ENCODE measurements at places on chromosomes 4 and X. TPM values are rescaled to one million over a fixed set of nuclear protein-coding genes. Genes with fewer than 3 reads are reported as not detected.
A peak's percentile ranks its signal among the peaks of the same experiment; 100 is the strongest.

- H3K27ac ChIP-seq: no peak overlapping the region
- H3K27me3 ChIP-seq: no peaks in the 10 kb centered on the region
These were observed 44.6 kb upstream of the TEX13A start for GRCh38 chrX:105265093-105265492.

DNA sequence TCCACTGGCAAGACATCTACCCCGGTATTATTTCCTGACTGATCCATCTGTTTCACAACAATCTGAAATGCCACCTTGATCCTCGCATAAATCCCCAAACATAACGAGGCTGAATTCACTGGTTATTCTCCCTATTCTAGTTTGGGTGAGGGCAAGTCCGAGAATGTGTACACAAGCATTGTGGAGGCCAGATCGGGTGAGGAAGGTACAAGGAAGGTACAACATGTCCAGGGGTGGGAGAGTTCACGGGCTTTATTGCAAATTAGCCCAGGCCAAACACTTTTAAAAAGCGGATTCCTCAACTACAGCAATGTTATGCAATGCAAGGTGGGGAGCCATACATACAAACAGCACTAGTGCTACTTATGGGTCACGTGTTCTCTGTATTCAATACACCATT, 82.0 kb upstream of the STS start:
- no peaks in the 10 kb centered on the region for H3K36me3 ChIP-seq
- no peak overlapping the region for H3K4me3 ChIP-seq
- H3K27ac ChIP-seq: no peak overlapping the region
- H3K27me3 ChIP-seq: no peaks in the 10 kb centered on the region
- DNase-seq: no peak

GRCh38 chr4:83231620-83232076, 53.0 kb downstream of the COQ2 start:
- peak overlapping the region; percentile 90 for H3K27ac ChIP-seq
- H3K36me3 ChIP-seq: no peaks in the 10 kb centered on the region
- no peak overlapping the region for H3K4me3 ChIP-seq

DNA sequence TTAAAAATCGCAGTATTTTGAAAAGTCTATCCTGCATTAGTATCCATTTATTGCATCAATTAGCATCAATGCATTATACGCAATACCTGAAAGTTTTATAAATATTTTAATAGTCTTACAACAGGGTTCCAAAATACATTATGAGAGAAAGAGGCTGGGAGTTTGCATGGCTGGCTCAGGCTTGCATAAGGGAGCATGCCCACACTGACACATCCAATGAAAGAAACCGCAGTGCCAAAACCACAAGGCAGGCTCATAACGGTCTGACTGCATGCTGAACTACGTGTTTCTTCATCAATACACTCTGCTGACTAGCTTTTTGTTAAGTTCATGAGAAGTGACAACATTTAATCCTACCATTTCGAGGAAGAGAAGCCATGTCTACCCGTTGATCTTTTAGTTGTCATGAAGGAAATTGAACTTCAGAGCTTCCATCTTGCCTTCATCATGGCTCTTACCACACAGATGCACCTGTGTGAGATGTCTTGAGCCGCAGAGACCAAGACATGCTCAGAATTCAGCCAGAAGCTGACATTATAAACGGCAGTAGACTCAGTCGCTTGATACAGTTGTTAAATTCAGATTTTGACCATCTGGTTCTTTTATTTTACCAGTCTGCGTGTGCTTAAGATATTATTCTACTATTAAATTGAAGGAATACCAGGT, 168.8 kb upstream of the FRG1 start:
- no peaks in the 10 kb centered on the region for H3K27me3 ChIP-seq
- H3K4me1 ChIP-seq: no peaks in the 10 kb centered on the region
- H3K4me3 ChIP-seq: no peak overlapping the region
- no peaks in the 10 kb centered on the region for H3K36me3 ChIP-seq
- no peak overlapping the region for H3K27ac ChIP-seq

- H3K4me3 ChIP-seq: no peak overlapping the region
- H3K27ac ChIP-seq: no peak overlapping the region
- no peaks in the 10 kb centered on the region for H3K36me3 ChIP-seq
- no peak for DNase-seq
- no peaks in the 10 kb centered on the region for H3K27me3 ChIP-seq
These were observed 53.3 kb upstream of the LAS1L start for GRCh38 chrX:65587616-65588526.

DNA sequence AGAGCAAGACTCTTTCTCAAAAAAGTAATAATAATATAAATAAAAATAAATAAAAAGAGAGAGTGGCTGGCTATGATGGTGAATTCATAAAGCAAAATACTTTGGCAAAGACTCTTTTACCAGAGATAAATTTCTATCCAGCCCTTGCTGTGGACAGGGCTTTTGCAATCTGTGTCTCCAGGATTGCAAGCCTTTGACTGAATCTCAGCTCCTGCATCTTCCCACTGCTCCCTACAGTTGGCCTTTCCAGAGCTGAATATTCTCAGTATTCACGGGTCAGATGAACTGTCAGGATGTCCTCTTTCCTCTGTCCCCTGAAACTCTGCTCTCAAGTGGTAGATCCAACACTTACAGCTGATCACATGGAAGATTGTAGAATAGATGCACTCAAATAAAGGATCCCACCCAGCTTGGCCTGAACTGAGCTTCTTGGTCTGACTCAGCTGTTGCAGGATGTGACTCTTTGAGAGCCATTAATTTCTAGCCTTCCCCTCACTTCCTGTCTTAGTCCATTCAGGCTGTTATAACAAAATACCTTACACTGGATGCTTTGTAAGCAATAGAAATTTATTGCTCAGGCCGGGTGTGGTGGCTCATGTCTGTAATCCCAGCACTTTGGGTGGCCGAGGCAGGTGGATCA, 123.4 kb upstream of the GUCY1A1 start:
- H3K27me3 ChIP-seq: no peaks in the 10 kb centered on the region
- no peak overlapping the region for H3K4me3 ChIP-seq
- H3K27ac ChIP-seq: no peak overlapping the region
- H3K36me3 ChIP-seq: no peaks in the 10 kb centered on the region
- no peak for DNase-seq

GRCh38 chr4:64911846-64912245, 502.6 kb upstream of the TECRL start:
- no peaks in the 10 kb centered on the region for H3K4me1 ChIP-seq
- H3K36me3 ChIP-seq: no peaks in the 10 kb centered on the region
- no peak overlapping the region for H3K4me3 ChIP-seq
- H3K27me3 ChIP-seq: no peaks in the 10 kb centered on the region

DNA sequence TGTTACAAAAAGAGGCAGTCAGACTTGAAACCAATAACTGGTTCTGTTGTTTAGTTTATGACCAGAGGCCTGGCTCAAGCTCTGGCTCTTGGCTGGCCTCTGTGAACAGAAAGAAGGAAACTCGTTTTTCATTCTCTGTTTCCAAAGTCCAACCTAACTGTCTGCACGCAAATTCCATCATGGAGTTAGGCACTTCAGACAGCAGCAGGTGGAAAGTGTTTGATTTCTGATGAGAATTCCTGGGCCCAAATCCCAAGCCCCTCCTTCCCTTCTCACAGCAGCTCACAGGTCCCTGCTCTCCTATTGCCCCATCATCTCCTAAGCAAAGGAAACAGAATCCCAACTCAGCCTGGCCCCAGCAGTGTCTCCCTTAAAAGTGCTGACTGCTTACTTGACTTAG, 42.8 kb upstream of the FGF16 start:
- no peak overlapping the region for H3K27ac ChIP-seq
- H3K4me3 ChIP-seq: no peak overlapping the region
- H3K36me3 ChIP-seq: no peaks in the 10 kb centered on the region
- H3K27me3 ChIP-seq: no peaks in the 10 kb centered on the region

- H3K27ac ChIP-seq: no peak overlapping the region
- H3K4me1 ChIP-seq: no peaks in the 10 kb centered on the region
- no peaks in the 10 kb centered on the region for H3K36me3 ChIP-seq
- DNase-seq: no peak
- H3K27me3 ChIP-seq: no peaks in the 10 kb centered on the region
- no peak overlapping the region for H3K4me3 ChIP-seq
These were observed 687.0 kb downstream of the DMD start for GRCh38 chrX:32524385-32524784.

Gene TMEM129
- total RNA-seq: 52.5 TPM
